Germinal center (tissue), 1 donor: ENCODE measurements at places on chromosomes 13 and 19.
A peak's percentile ranks its signal among the peaks of the same experiment; 100 is the strongest.

DNA sequence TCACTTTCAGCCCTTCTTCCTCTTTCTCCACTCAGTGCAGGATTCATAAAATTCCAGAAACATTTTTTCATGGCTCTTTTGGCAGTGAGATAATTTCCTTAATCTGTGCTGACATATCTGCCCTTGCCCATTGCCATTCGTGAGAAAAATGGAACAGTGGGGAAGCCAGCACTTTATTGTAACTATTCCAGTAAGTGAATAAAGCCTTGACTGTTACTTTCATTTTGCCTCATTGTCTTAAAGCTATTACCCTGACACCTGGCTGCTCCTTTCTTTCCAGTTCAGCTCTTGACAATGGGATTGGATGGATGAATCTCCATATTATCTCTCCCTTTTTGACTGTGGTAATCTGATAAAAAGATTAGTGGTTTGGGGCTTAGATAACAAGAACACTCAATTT, 1068.1 kb upstream of the PCDH20 start:
- DNase-seq = no peak

GRCh38 chr19:58554494-58555368, at the start of gene CHMP2A:
Gene CHMP2A (minus strand): TSS chr19:58555105. CDS start chr19:58554212, 893 bp downstream.
- DNase-seq = peak; percentile 95

GRCh38 chr13:39317291-39317690, 279.0 kb downstream of the NHLRC3 start:
- DNase-seq = no peak

GRCh38 chr19:46324277-46324676, 22.6 kb upstream of the PPP5C start:
- DNase-seq = no peak

GRCh38 chr13:43805071-43805468, 18.3 kb upstream of the ENOX1 start:
- no peak for DNase-seq

DNA sequence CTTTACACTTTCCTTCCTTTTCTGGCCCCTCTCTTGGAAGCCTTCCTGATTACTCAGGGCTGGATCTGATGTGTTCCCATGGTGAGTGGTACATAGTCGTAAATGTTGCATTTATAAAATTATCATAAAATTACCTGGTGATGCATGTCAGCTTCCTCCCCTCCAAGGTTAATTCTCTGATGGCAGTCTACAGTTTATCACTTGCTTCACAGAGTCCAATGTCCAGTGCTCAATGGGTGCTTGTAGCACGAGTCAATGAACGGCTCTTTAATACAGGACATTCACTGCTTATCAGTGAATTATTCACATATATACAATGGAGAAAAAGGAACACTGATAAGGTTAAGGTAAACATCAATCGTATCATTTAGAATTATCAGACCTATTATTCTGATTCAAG, 27.0 kb upstream of the OXGR1 start:
- DNase-seq = no peak

- no peak for DNase-seq
Observed at GRCh38 chr13:21883713-21884112, 212.8 kb downstream of the FGF9 start.

GRCh38 chr13:82947683-82948082, 934.6 kb downstream of the SLITRK1 start:
- no peak for DNase-seq

GRCh38 chr19:38248421-38248820, 7.8 kb downstream of the PPP1R14A start:
- DNase-seq = no peak

- peak; percentile 19 for DNase-seq
Observed at GRCh38 chr13:38872693-38873092, 117.9 kb downstream of the STOML3 start.

DNA sequence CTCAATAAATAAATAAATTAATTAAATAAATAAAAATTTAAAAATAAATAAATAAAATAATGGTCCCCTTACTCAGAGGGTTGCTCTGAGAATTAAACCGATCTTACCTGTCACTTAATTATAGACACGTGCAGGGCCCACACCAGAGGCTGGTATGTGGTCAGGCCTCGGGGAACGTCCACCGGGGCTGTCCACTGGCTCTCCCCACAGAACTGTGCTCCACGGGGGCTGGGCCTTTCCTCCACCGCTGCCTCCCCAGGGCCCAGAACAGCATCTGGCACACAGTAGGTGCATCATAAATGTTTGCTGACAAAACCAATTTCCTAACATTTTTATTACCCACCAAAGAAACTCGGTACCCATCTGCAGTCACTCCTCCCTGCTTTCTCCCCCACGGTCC, 69.2 kb downstream of the CEBPG start:
- no peak for DNase-seq

GRCh38 chr13:69485991-69486592, 621.5 kb upstream of the ATXN8OS start:
- DNase-seq = no peak

DNA sequence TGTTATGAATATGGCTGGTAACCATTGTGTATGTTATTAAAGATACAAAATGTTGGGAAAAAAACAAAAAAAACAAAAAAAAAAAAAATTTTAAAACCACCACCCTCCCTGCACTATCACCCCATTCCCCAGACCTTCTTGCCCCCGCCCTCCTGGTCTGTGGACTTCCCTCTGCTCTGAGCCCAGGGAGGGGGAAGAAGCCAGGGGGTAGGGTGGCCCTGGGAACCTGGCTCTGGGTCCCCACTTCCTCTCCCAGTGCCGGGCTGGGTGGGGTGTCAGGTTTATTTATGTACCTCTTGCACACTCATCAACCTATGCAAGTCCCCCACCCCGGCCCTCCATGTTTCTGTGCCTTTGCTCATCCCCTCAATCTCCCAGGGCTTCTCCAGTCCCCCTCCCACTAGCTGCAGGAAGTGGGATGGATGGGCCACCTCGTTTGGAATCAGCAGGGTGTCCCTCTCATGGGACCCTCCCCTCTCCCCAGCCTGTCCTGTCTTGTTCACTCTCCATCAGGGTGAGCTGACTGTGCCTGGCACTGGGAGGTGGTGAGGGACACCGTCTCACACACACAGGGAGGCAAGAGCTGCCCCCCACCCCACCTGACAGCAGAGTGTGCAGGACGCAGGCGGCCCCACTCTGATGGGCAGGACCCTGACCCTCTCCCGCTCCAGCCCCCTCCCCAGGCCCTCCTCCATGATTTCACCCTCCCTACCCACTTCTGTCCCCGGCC, 5.9 kb downstream of the PAF1 start:
- no peak for DNase-seq

DNA sequence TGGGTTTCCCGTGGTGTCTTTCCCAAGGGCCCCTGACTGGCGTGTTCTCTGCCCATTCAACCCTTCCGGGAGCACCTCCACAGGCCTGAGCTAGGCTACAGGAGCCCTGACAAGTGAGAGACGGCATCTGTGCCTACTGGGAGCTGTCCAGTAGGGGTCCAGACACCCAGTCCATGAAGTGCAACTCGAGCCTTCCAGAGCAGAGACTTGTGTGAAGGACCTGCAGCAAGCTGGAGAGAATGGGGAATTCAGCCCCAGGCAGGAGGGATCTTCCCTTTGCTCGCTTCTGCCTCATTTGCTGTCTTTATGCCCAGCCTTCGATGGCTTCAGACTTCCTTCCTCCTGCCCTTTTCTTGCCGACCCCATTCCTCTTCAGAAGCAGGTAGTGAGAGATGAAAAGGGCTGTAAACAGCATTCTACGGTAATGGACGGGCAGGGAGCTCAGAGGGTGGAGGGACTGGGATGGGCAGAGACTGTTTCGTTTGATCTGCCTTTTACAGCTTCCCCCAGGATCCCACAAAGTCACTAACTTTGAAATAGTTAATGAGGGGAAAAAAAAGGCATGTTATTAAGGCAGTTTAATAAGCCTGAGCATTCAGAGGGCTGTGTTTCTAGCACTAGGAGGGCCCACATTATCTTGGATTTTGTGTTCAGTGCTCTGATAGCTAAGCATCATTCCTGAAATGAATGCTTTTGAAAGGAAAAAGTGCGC, 327.6 kb downstream of the FGF9 start:
- no peak for DNase-seq

GRCh38 chr19:36103842-36104552, 6.9 kb upstream of the OVOL3 start:
- DNase-seq = no peak

- no peak for DNase-seq
Observed at GRCh38 chr19:6887316-6887715, at the start of gene ADGRE1. Gene ADGRE1 (plus strand): TSS chr19:6887579. CDS start chr19:6887609, 30 bp downstream.

DNA sequence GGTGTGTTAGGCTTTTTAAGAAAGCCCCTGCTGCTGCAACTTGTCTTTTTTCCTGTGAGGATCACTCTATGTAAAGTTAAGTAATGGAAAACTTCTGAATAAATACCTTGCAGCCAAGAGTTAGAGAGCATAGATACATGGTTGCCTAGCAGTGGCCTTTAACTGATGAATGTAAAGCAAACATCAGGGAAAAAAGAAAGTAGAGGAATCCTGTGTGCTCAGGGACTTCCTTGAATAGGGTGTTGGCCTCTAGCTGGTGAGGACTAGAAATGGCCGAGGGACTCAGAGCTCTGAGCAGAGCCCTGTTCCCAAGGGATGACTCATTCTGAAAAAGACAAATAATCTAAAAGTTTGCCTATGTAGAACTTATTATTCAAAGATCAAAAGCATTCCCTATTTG, 135.7 kb downstream of the MIPEP start:
- no peak for DNase-seq

DNA sequence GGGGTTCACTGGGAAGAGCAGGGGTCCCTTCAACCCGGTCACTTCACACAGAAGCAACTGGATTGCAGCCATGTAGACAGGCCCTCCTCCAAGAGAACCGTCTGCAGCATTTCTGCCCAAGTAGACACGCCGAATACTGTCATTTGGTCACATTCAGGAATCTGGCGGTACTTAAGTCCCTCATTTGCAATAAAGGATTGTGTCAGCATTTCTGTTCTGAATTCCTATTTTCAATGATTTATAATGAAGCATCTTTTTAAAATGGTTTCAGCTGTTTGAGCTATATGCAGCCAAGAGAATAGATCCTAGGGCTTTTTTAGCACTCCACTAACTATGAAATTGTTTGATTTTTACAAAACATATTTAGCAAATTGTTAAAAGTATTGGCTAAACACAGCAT, 143.5 kb upstream of the SOX1 start:
- DNase-seq = no peak

- DNase-seq = no peak
Observed at GRCh38 chr13:112455476-112456059, 79.4 kb downstream of the SPACA7 start.

- peak; percentile 31 for DNase-seq
Observed at GRCh38 chr13:75870397-75870903, 234.3 kb downstream of the LMO7 start.

- DNase-seq = peak; percentile 94
Observed at GRCh38 chr19:50358483-50359327, 6.7 kb downstream of the NAPSA start.

DNA sequence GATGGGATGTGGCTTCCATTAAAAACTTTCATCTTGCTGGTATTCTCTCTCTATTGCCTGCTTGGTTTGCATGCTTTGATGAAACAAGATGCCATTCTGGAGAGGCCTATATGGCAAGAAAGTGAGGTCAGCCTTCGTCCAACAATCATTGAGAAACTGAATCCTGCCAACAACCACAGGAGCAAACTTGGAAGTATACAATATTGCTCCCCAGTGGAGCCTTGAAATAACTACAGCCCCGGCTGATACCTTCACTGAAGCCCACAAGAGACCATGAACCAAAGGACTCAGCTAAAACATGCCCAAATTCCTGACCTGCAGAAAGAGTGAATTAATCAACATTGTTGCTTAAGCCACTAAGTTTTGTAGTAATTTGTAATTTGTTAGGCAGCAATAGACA, 82.5 kb upstream of the FGF14 start:
- DNase-seq = no peak

- DNase-seq = no peak
Observed at GRCh38 chr13:22926748-22927400, 253.9 kb upstream of the SGCG start.

DNA sequence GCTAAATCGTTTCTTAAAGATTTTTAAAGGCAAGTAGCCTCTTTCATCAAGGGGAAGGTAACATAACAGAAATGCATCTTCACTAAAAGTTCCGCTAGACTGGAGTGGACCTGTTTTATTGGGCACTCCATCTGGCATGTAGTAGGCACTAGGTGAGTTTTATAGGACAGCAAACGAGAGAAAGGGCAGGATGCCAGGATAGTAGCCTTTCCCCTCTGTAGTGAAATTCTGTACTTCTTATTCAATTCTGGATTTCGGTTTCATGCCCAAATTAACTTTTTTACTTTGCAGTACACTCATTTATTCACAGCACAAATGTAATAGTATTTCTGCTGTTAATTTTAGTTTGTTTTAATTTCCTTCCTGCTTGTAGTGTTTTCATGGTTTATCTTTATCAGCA, 45.2 kb downstream of the GPR180 start:
- no peak for DNase-seq

DNA sequence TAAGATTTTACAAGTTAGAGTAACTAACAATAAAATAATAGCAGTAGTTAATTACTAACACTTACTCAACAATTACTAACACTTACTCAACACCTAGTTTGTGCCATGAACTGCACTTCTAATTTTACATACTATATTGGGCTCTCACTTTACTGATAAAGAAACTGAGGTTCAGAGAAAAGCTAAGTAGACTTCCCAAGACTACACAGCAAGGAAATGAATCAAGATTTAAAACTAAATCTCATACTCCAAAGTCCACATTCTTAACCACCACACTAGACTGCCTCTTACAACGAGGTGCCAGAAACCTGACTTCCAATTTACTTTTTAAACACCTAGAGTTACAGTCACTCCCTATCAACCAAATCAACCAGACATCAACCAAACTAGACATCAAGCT, 25.1 kb downstream of the RBM26 start:
- no peak for DNase-seq

GRCh38 chr19:20840371-20840770, 64.3 kb downstream of the ZNF66 start:
- DNase-seq = no peak

DNA sequence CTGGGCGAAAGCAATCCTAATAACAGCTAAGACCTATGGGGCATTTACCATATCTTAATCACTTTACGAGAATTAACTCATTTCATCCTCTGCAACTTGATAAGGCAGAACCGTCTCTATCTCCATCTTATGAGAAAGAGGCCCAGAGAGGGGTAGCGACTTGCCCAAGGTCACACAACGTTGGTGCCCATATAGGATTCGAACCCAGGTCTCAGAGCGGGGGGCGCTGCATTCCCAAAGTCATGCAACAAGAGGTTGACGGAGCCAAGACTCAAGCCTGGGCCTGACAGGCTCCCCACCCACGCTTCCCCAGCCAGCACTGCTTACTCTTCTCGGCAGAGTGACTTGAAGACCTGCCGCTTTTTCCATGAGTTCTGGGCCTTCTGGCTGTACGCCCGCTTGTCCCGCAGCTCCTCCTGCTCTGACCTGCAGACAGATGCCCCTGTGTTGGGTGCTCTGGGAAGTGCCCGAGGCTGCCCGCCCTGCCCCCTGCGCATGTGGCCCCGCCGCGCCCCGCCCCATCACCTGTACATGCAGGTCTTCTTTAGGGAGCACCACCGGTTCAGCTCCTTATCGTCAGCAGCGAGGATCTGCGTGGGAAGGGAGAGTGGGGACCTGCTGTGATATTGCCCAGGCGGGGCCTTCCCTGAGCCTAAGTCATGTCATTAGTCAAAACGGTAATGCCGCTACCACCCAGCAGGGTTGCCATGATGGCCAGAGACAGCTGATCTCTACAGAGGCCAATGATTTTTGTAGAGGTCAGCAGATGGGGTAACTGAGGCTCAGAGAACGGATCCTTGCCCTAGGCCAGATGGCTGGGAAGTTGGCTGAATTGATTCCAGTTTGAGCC, 10.8 kb downstream of the KRI1 start:
- DNase-seq = no peak

- DNase-seq = no peak
Observed at GRCh38 chr19:10768936-10769335, 51.1 kb downstream of the DNM2 start.
